ENCODE measurements at places on chromosomes 11 and 22.

DNA sequence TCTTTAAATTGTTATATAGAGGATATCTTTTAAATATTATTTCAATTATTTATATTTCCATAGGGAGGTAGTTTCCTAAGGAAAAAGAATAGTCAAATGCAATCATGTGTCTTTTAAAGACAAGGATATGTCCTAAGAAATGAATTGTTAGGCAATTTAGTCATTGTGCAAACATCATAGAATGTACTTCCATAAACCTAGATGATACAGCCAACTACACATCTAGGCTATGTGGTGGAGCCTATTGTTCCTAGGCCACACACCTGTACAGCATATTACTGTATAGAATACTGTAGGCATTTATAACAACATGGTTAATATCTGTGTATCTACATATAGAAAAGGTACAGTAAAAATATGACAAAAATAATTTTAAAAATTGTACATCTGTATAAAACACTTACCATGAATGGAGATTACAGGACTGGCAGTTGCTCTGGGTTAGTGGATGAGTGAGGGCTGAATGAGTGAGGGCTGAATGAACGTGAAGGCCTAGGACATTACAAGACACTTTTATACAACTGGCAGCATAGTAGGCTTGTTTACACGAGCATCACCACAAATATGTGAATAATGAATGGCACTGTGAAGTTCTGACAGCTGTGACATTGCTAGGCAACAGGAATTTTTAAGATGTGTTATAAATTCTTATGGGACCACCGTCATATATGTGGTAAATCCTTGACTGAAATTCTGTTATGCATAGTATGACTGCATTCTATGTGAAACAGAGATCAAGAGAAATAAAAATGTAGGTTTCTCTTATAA is 1879.0 kb upstream of the RAG2 start:
- no peak for DNase-seq

DNA sequence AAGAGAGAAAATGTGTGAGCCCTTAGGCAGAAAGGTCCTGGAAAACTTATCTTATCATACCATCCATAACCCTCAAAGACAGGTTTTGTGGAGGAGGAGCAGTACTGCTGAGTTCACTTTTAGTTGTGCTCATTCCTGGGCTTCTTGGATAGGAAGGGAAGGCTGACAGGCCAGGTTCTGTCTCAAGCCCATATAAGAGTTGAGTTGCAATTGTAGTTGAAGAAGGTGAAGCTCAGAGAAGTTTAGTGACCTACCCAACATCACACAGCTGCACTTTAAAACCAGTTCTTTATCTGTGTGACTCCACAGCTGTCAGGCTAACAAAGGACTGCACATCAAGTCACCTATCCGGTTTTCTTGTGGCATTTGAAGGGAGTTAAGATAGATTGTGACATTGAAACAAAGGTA is 13.0 kb downstream of the TEAD1 start:
- no peak for DNase-seq

DNA sequence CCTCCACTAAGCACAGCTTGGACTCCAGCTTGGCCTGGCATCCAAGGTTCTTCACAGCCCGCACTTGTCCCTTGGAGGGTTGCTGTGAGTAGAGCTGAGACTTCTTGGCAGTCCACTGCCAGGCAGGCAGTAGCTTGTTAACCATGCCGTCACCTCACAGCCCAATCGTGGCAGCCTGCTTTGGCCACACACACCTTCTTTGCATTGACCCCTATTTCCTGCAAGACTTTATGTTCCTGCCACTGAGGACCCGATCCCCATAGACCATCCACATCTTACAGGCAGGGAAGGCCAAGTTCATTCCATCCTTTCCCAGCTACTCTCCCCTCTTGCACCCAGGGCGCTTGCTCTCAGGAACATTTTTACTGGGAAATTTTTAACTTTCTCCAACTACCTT is 2.5 kb upstream of the PYGM start:
- no peak for DNase-seq

DNA sequence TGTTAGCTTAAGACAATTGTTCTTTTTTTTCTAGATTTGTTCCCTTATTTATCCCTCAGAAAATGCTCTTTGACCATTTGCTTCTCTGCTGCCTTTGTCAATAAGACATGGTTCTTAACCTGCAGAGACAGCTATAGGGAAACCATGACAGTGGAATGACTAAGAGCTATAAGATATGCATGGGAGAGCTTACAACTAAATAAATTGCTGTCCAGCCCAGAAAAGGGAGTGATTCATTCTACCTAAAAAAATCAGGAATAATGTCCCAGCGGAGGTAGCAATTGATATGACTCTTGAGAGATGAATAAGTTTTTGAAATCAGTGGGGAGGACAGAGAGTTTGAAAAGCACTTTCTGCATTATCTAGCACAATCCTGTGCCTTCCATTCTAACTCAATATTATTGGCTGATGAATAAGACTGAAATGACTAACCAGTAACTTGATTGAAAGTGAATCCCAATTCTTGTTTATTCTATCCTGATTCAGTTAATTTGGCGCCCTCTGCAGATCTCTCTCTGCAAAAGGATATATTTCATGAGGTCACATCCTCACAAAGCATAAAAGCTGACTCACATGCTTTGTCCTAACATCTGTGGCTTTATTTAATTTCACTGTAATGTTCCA is 680.5 kb upstream of the API5 start:
- no peak for DNase-seq

- no peak for DNase-seq
These were observed 80.1 kb downstream of the CDKN1C start for GRCh38 chr11:2805388-2806056.

- DNase-seq, result no peak
These were observed 751 bp upstream of the WNT7B start for GRCh38 chr22:45977551-45978274.

- no peak for DNase-seq
These were observed 128.5 kb downstream of the MIAT start for GRCh38 chr22:26785932-26786331.

DNA sequence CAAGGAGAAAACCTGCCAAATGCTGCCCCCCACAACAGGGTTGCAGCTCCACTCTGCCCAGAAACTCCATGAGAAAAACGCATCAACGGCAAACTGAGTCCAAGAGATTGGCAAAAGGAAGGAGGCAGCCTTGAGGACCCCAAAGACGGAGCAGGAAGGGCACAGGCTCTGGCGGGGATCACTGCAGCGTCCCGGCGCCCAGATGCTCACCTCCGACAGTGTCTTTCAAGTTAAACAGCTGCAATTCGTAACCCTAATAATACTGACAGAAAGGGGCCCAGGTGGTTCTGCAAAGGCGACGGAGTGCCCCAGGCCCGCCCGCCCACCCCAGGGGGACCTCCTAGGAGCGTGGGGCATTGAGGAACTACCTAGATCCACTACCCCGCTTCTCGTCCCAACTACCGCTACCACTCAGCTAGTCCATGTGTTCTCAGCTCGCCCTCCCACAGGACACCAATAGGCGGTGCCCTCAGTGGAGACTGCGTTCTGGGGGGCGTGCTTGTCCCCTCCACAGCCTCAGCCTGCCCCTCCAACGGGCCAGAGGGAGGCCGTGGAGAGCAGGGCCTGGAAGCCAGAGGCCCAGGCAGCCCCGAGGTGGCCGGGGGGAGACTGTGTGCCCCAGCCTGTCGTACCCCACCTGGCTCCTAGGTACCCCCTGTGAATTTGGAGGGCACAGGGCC is 127.4 kb downstream of the PHF21B start:
- DNase-seq, result no peak

DNA sequence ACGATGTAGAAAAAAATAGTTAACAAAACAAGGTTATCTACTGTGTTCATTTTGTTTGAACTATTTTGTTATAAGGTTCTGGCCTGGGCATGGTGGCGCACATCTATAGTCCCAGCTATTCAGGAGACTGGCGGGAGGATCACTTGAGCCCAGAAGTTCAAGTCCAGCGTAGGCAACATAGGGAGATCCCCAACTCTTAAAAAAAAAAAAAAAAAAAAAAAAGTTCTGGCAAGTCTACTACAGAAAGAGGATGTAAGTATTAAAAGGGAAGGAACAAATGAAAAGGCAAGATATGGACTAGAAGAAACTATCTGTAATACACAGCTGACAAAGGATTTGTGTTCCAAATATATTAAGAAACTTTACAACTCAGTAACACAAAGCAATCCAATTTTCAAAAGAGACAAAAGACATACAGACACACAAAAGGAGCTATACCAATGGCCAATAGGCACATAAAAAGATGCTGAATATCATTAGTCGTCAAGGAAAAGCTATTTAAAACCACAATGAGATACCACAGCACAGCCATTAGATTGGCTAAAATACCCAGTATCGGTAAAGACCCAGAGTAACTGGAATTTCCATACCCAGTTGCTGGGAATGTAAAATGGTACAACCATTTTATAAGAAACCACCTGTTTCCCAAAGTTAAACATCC is 27.4 kb downstream of the RRAS2 start:
- DNase-seq, result no peak

DNA sequence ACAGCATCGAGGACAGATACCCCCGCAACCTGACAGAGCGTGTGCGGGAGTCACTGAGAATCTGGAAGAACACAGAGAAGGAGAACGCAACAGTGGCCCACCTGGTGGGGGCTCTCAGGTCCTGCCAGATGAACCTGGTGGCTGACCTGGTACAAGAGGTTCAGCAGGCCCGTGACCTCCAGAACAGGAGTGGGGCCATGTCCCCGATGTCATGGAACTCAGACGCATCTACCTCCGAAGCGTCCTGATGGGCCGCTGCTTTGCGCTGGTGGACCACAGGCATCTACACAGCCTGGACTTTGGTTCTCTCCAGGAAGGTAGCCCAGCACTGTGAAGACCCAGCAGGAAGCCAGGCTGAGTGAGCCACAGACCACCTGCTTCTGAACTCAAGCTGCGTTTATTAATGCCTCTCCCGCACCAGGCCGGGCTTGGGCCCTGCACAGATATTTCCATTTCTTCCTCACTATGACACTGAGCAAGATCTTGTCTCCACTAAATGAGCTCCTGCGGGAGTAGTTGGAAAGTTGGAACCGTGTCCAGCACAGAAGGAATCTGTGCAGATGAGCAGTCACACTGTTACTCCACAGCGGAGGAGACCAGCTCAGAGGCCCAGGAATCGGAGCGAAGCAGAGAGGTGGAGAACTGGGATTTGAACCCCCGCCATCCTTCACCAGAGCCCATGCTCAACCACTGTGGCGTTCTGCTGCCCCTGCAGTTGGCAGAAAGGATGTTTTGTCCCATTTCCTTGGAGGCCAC is 3.3 kb downstream of the FADD start:
- no peak for DNase-seq

DNA sequence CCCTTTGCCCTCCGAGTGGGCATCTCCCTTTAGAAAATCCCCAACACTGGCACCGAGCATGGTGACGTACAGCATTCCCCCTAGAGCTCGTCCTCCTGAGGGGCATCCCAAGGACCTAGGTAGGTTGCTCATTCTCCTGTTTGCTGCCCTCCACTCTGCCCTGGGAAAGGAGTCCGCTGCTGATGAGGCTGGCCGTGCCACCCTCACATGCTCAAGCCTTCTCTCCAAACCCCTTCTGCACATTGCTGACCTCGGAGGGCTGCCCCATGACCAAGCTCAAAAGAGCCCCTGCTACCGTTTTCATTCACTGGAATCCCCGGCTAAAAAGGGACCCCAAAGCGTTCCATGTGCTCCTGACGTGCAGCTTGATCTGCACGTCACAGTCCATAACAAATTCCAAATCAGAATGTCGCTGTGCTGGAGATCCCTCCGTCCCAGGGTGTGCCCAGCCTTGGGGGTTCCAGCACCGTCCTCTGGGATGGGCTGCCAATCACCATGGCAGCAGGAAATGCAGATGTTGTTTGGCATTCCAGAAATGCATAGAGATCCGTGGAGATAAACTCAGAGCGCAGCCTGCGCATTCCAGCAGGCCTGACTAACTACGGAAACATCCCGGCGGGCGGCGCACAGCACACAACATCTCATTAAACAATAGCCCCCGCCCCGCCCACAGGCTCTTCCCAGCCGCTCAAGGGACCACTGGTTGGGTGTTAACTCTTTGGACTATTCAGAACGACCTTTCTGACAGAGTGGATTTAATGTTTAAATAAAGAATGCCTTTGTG is 26.3 kb upstream of the GNB1L start:
- no peak for DNase-seq

GRCh38 chr11:70556884-70557741 is 158.8 kb downstream of the CTTN start:
- DNase-seq, result no peak

DNA sequence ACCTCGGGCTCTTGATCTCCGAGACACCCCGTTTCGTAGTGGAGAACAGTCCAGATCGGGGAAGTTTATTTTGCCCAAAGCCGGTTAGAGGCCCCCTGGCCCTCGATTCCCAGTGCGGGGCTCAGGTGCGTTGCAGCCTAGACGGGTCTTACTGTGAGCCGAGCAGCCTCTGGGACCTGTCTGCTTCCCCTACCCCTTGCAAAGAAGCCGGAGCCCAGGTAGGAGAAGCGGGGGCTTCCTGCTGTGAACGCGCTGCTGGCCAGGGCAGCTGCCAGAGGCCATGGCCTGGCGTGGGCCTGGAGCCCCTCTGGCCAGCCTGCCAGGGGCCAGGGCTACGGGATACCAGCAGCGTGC is 621 bp downstream of the TSPO start:
- DNase-seq, result no peak
